Suppressor macrophage treated with lipopolysaccharide for 1 hour (primary cell): ENCODE measurements at places on chromosomes 2 and 18.

DNA sequence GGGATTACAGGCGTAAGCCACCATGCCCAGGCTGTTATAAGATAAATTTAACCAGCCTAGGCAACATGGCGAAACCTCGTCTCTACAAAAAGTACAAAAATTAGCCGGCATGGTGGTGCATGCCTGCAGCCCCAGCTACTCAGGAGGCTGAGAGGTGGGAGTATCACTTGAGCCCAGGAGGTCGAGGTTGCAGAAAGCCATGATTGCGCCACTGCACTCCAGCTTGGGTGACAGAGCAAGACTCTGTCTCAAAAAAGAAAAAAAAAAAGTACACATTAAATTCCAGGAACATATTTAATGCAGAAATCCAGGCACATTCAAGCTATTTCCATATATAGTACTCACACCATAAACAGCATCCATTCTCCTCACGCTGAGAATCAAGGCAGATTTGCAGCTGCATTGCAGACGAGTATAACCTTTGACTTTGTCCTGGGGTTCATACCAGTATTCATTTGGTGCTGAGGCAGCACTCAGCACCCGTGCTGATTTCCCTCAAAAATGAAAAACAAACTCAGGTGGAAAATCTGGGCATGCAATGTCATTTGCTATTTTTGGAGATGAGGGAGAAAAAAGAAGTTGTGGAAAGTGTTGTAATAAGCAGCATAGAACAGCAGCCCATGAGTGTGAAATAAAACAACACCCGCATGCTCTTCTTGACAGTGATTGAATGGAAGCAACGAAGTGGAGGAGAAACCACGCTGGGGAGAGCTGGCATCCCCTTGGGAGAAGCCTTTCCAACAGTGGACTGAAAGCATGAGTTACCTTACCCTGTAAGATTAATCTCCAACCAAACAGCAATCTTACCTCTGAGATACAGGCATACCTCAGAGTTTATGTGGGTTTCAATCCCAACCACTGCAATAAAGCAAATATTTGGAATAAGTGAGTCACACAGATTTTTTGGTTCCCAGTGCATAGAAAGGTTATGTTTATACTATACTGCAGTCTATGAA lies 46.8 kb upstream of the ANXA4 start:
- no peak for DNase-seq

- no peak for DNase-seq
Observed at GRCh38 chr2:224211181-224211480, 172.0 kb upstream of the SERPINE2 start.

DNA sequence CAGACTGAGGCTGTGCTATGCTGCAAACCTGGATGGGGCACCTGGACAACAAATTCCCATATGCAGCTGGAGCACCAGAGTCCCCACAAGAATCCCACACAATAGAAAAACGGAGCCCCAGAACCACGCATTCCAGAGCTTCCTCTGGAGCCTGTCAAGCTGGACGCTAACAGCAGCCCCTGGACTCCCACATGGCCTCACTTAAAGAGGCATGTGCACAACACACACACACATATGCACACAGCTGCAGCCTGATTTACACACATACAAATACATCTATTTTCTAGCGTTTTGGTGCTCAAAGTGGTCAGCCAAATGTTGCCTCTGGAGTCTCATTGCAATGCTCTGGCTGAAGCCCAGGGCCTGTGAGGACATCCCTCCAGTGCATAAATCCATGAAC lies 632.7 kb upstream of the ID2 start:
- DNase-seq: no peak

DNA sequence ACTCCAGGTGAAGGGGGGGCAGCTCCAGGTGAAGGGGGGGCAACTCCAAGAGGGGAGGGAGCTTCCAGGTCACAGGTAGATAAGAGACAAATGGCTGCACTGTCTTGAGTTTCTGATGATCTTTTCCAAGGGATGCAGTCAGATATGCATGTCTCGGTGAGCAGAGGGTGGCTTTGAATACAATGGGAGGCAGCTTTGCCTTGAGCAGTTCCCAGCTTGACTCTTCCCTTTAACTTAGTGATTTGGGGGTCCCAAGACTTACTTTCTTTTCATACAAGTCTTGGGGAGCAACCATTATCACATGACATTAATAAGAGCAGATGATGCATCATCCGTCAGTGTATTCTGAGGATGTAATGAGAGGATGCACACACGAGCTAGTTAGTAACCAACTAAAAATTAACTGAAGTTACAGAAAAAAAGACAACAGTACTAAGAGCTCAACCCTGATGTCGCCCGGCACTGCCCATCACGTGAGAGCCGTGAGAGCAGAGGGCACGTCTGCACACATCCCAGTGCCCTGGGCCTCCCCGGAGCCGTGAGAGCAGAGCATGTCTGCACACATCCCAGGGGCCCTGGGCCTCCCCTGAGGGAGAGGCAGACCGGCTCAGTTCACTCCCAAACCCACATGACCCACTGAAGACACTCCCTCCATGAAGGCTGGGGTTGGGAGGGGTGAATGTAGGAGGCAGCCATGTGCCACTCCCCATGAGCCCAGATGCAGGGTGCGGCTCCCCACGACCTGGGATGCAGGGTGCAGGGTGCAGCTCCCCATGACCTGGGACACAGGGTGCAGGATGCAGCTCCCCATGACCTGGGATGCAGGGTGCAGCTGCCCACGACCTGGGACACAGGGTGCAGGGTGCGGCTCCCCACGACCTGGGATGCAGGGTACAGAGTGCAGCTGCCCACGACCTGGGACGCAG lies 39.4 kb downstream of the PXDN start:
- DNase-seq: no peak

GRCh38 chr2:66824926-66825325 lies 390.0 kb downstream of the MEIS1 start:
- no peak for DNase-seq

DNA sequence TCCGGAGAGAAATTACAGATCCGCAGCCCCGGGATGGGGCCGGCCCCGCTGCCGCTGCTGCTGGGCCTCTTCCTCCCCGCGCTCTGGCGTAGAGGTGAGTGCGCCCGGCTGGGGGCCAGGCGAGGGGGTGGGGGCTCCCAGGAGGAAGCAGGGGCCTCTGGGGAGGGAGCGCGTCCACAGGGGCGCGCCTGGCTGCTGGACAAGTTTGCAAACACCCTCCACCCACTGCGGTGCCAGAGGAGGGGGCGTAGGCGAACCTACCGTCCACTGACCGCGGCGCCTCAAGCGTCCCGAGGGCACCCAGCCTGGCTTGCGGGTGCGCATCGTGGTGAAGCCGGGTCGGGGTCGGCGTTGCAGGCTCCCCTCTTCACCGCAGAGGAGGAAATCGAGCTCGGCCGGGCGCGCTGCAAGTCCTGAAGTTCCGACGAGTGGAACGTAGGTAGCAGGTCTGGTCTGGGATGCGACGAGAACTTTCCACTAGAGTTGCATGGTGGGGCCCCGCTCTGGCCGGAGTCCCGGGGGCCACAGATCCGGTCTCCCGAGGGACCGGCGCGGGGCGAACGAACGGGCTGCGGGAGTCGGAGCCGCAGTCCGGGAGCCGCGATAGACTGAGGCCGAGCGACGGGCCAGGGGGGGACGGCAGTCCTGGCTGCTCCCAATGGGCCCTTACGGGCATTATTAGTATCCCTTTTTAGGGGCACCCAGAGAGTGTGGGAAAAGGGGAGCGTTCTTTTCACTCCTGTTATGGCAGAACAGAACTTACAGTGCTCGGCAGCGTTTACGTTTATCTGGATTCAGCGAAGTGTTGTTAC lies 502 bp downstream of the MERTK start:
- peak; percentile 45 for DNase-seq

- DNase-seq: no peak
Observed at GRCh38 chr18:56043641-56044061, 455.7 kb upstream of the TCF4 start.

- DNase-seq: no peak
Observed at GRCh38 chr2:212953170-212953920, 198.1 kb downstream of the IKZF2 start.

GRCh38 chr2:45046786-45047185 lies 37.5 kb upstream of the SIX2 start:
- DNase-seq: no peak

GRCh38 chr18:58387716-58388115 lies 241.2 kb downstream of the ALPK2 start:
- no peak for DNase-seq

- no peak for DNase-seq
Observed at GRCh38 chr2:216450784-216451183, 38.5 kb downstream of the SMARCAL1 start.

DNA sequence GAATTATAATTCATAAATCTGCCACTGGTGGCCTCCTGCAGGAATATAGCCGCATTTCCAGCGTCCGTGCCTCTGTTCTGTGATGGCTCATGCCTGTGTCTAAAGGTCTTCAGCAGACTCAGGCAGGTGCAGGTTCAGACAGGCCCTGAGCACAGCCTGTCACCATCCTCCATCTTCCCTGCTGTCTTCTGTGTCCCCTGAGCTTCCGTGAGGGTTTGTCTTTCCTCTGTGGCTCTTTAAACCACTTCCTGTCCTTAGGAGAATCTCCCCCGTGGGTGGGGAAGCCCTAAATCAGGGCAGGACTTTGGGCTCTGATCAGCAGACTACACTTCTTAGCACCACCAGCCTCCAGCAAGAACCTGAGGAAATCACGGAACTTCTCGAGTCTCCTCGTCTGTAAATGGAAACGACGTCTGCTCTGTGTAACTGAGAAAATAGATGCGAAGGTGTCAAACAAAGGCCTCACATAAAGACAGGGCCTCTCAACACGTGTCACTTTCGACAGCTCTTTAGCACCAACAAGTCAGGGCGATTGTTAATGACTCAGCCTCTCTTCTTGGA lies 24.1 kb upstream of the NFATC1 start:
- DNase-seq: peak; percentile 33

DNA sequence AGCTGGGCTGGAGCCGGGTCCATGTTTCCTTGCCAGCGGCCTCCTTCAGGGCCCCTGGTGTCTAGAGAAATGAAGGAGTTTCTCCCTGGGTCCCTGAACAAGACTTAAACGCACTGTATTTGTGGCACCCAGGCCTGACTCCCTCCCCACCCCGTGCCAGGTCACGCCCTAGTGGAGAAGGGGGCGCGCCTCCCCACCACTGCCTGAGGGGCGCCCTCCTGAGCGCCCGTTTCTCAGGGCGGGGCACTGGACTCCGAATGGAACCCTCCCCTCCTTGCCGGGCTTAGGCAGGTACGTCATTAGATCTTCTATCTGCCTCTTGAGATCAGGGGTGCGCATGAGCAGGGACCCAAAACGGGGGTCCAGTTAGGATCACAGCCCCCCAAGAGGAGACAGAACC lies 16.3 kb downstream of the ODC1 start:
- DNase-seq: no peak

DNA sequence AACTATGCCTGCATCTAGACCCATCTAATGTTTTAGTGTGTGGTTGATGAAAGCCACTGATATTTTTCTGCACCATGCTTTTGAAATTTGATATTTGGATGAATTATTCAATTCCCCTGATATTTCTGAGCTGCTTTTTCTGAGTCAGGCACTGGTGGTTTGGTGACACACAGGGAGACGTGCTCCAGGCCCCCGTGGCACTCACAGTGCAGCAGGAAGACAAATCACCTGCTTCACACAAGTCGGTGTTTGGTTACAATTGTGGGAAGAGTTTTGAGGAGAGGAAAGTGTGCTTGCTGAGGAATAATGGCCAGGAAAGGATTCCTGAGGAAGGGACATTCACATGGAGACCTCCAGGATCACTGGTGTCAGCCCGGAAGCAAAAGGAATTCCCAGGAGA lies 179.7 kb downstream of the ACKR3 start:
- DNase-seq: peak; percentile 47

- peak; percentile 96 for DNase-seq
Observed at GRCh38 chr2:113858764-113859163, 31.1 kb upstream of the ACTR3 start.

GRCh38 chr2:127175751-127176354 lies 44.2 kb downstream of the CYP27C1 start:
- no peak for DNase-seq

DNA sequence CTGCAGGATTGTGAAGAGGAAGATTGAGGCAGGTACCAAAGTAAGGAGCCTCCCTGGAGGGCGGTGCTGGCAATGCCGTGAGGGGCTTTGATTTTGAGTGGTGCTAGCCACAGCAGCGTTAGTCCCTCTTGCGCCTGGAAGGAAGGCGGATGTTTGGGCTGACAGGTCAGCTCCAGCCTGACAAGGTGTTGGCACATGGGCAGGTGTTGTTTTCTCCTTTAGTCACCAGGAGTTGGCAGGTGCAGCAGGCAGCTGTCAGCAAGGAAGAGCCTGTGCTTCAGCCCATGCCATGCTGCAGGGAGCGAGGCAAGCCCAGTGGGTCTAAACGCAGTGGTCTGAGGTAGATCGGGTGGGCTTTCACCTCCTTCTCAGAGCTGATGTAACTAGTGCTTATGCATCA lies 8.5 kb downstream of the SEC11C start:
- no peak for DNase-seq

DNA sequence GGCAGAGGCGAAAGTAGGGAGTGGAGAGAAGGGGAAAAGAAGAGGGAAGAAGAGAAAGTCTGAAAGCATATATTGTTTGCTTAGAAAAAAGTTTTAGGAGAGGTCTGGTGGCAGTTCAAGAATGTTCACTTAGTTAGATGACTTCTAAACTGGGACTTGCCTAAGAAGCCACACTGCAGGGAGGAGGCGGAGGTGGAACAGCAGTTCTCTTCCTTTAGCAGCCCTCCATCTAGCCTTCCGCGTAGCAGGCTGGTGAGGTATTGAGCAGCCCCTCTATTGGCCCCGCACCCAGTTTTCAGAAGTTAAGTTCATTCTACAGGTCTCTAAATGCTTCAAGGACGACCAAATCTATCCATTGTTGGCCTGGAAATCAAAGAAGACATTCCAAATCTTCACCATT lies 31.9 kb upstream of the WIPF1 start:
- DNase-seq: no peak

DNA sequence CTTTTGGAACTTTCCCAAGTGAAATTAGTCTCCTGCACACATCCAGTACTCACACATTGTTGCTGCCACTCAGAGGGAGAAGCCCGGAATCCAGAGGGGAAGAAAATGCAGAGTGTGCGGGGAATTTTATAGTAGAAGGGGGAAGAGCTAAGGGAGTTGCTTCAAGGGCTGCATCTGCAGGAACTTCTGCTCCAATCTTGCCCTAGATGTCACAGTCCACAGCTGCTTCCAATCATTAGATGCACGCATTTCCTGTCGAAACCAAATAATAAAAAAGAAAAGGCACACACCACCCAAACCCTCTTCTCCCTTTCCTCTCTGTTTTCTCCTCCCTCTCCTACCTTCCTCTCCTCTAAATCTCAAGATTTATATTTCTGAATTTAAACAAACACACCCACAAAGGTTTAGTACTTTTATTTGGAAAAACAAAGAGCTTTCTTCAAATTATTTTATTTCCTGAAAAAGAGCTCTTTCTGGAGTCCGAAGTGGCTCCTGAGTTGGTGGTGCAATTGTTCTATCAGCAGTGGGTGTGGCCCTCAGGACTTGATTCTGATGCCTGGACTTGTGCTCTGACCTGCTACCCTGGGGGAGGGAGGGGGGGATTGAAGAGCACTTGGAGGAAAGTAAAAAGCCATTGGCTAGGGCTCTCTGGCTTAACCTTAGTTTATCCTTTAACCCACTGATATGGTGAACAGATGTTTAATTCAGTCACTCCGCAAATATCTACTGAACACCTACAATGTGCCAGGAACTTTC lies 72.0 kb downstream of the KCNE4 start:
- no peak for DNase-seq

- DNase-seq: peak; percentile 88
Observed at GRCh38 chr2:197281421-197281820, 29.2 kb downstream of the ANKRD44 start.

GRCh38 chr2:38716185-38716584 lies 35.0 kb downstream of the SRSF7 start:
- DNase-seq: no peak
